ENCODE measurements at places on chromosomes 16 and 17. TPM values are rescaled to one million over a fixed set of nuclear protein-coding genes. Genes with fewer than 3 reads are reported as not detected.

Gene NMRAL1
- 55.3 TPM for total RNA-seq

Gene PHOSPHO1
- not detected for total RNA-seq

Gene MXRA7
- total RNA-seq: 167 TPM

Gene DNAH3
- total RNA-seq: under 0.01 TPM

Gene HOXB7
- 12.1 TPM for total RNA-seq

Gene SCGB1C2
- total RNA-seq: not detected

Gene EVPL
- 11.7 TPM for total RNA-seq

Gene NDEL1
- 32.6 TPM for total RNA-seq

Gene KRTAP1-5
- not detected for total RNA-seq

Gene KRT39
- total RNA-seq: not detected

Gene TPSD1
- total RNA-seq: not detected

Gene CIBAR2
- not detected for total RNA-seq

Gene PRDM7
- total RNA-seq: not detected

Gene NLRC3
- total RNA-seq: not detected

Gene MAP2K4
- total RNA-seq: 21.0 TPM

Gene RUNDC3A
- total RNA-seq: 2.3 TPM

Gene ZNRF1
- 22.2 TPM for total RNA-seq

Gene ETV4
- 4.3 TPM for total RNA-seq

Gene FAM171A2
- total RNA-seq: 17.0 TPM

Gene SDR42E1
- 5.5 TPM for total RNA-seq

Gene CCL1
- not detected for total RNA-seq

Gene SOST
- total RNA-seq: not detected

Gene HOXB5
- total RNA-seq: 1.3 TPM

Gene C17orf100
- total RNA-seq: 1.3 TPM

Gene ZNF500
- 8.8 TPM for total RNA-seq

Gene GJC1
- total RNA-seq: 21.4 TPM

Gene KIF19
- total RNA-seq: not detected

Gene SRCIN1
- 0.25 TPM for total RNA-seq

Gene CDH13
- 98.6 TPM for total RNA-seq

Gene PRAC2
- total RNA-seq: not detected

Gene NPIPB2
- total RNA-seq: 5.8 TPM

Gene CCDC78
- 1.6 TPM for total RNA-seq

Gene CTCF
- total RNA-seq: 20.2 TPM

Gene GRIN2A
- not detected for total RNA-seq

Gene NUDT7
- 7.9 TPM for total RNA-seq

Gene TEDC2
- total RNA-seq: 39.9 TPM

Gene C16orf46
- 0.49 TPM for total RNA-seq

Gene TOX3
- 1.0 TPM for total RNA-seq

Gene PRSS21
- 1.6 TPM for total RNA-seq

Gene MYCBPAP
- total RNA-seq: 0.98 TPM

Gene DHX38
- 32.9 TPM for total RNA-seq

Gene PRSS36
- 1.1 TPM for total RNA-seq

Gene INTS2
- total RNA-seq: 7.9 TPM

Gene KRT12
- 0.13 TPM for total RNA-seq

Gene MPV17L
- total RNA-seq: 3.3 TPM

Gene LYRM9
- 2.1 TPM for total RNA-seq

Gene PRR35
- not detected for total RNA-seq

Gene ARHGAP27
- total RNA-seq: 11.1 TPM

Gene POLR2C
- total RNA-seq: 118 TPM

Gene TAT
- total RNA-seq: not detected

Gene TEX19
- total RNA-seq: not detected

Gene TBC1D3C
- total RNA-seq: 2.7 TPM

Gene PSME3
- 77.8 TPM for total RNA-seq

Gene ZP2
- total RNA-seq: not detected

Gene CLEC18A
- 15.8 TPM for total RNA-seq

Gene ABCC12
- total RNA-seq: not detected

Gene CCL4L2
- total RNA-seq: not detected

Gene MAF
- total RNA-seq: 6.8 TPM

Gene CA10
- not detected for total RNA-seq
